Stimulated activated memory B cell treated with anti-CD40 and anti-IgM and Interleukin-4, amounts not matched to agents 10 μg/mL and 1 μg/mL and 100 μg/mL, for 72 hours (primary cell): ENCODE measurements at places on chromosomes 2 and 18.

- no peak for ATAC-seq
Measured at GRCh38 chr2:185919155-185919554, 180.6 kb downstream of the FSIP2 start.

DNA sequence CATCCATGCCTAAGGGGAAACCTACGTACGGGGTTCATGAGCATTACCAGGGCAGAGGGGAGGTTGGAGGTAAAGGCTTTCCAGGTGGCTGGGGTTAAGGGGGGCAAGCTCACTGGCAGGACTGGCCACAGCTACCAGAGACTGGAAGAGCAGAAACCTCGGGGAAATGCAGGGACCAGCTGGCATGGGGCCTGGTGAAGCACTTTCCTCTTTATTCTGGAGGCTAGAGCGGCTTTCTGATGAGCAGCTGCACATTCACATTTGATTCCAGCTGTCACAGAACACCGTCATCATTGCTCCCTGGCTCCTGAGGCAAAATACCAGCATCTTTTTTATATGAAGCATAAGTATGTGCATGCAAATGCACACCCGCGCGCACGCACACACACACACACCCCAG is 28.7 kb upstream of the LRRC30 start:
- no peak for ATAC-seq

DNA sequence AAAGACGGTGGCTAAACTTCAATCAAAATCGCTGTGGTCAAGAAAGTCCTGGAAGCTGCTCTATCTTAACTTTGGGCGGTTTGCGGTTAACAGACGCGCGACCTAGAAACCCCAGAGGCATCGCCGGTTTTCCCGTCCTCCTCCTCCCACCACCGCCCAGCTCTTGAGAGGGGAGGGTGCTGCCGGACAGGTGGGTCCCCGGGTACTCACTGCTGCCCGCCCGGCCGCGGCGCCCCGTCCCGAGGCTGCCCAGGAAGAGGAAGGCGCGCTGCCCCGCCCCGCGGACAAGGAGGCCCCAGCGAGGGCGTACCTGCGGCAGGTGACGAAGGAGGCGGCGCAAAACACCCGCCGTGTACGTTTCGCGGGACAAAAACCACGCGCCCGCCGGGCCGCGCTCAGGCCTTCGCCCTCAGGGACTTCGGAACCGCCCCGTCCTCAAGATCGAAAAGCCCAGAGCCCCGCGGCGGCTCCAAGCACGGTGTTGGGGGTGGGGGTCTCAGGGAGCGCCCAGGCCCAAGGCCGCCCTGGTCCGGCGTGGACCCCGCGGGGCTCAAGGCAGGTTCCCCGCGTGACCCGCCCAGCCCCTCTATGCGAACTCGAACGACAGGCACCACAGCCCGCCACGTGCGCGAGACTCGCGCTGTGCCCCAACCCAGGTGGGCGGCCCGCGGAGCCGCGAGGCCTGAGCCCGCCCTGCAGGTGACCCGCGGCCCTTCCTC is at the start of gene SH3YL1:
TSS of gene SH3YL1 (minus strand) at position 259 of the 719 bp plus-strand sequence. CDS start at position 211, 48 bp downstream.
- peak; percentile 64 for ATAC-seq

GRCh38 chr2:117961201-117961600 is 52.7 kb downstream of the CCDC93 start:
- no peak for ATAC-seq

DNA sequence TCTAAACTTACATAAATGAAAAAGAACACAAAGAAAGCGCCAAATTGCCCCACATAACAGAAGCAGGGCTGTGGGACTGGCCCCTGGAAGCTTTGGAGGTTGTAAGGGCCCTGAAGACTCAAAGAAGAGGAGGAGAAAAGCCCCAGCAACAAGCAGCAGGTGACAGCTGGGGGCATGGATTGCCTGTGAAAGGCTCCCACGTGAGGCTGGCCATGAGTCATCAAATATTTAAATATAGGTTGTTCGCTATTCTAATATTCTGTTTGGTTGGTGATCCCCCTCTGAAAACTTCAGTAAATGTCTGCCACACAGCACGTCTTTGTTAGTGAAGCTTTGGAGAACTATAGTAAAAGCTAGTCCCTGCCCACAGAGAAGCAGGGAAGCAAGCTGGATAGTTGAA is 132.4 kb downstream of the MREG start:
- no peak for ATAC-seq

GRCh38 chr2:18527326-18527725 is 33.1 kb downstream of the RDH14 start:
- ATAC-seq: no peak

- ATAC-seq: peak; percentile 83
Measured at GRCh38 chr2:240143801-240144648, 3.6 kb upstream of the OTOS start.

- no peak for ATAC-seq
Measured at GRCh38 chr18:35618696-35619095, 37.2 kb downstream of the GALNT1 start.

DNA sequence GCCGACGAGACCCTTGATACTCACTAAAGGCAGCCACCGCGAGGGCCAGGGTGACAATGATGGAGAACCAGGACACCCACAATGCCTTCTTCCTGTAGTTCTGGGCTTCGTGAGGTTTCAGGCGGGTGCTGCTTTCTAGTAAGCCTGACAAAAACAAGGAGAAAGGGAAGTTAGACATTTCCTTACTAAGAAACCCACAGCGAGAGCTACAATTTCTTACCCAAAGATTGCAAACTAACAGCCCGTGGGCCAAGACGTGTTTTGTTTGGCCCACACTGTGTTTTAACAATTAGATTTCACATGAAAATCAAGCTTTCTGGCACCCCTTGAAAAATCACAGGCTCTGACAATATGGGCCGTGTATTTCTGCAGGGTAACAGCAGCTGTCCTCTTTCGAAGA is 5.6 kb downstream of the TMEM163 start:
- ATAC-seq: no peak

- ATAC-seq: no peak
Measured at GRCh38 chr2:240810199-240810598, 9.8 kb downstream of the KIF1A start.

DNA sequence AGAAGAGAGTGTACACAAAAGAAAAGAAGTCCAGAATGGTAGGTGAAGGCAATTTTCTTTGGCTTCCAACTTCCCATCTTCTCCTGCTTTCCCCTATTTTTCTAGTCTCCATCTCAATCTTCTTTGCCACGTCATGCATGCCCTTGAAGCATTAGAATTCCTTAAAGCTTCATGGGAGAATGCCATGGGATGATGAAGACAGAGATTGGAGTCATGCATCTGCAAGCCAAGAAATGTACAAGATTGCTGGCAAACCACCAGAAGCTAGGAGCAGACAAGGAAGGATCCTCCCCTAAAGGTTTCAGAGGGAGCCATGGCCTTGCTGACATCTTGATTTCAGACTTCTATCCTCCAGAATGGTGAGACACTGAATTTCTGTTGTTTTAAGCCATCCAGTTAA is 305.9 kb downstream of the HRH4 start:
- no peak for ATAC-seq

- ATAC-seq: no peak
Measured at GRCh38 chr2:10305254-10305635, 2.5 kb downstream of the HPCAL1 start.

GRCh38 chr2:17752892-17753802 is 463 bp downstream of the SMC6 start:
- ATAC-seq: peak; percentile 69

DNA sequence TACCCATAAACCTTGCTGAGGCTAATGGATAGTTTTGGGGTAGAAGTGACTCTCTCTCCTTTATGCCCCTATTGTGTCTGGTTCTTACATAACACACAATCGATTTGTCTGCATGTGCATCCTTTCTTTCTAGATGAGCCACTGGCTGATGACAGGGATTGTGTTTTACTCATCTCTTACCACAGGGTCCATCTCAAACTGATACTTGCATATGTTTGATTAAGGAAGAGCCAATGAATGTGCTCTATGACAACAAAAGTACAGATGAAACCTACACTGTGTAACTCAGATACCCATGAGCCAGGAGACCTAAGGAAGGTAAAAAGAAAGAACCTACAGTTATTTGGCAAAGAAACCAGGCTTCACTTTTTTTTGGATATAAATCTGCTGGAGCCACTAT is 13.2 kb upstream of the BZW1 start:
- ATAC-seq: no peak

DNA sequence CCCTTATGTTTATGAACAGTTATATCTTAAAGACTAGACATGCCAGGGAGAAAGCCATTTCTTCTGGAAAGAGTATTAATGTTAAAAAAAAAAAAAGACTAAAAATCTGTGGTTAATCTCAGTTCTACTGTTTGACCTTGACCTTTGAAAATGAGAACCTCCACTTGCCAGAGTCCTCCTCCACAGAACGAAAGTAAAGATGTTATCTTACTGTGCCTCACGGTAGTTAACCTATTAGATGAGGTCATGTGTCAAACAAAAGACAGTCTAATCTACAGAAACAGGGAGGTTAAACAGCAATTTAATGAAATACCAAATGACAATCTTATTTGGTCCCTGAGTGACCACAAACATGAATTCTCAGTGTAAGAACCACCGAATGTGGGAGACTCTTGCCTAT is 51.2 kb downstream of the SLC14A2 start:
- ATAC-seq: peak; percentile 82

- peak; percentile 86 for ATAC-seq
Measured at GRCh38 chr2:241443486-241444223, 64.7 kb downstream of the STK25 start.

GRCh38 chr2:219441451-219442255 is 7.0 kb downstream of the SPEG start:
- peak; percentile 9 for ATAC-seq

GRCh38 chr2:119468154-119468955 is 36.7 kb downstream of the TMEM37 start:
- ATAC-seq: no peak

- ATAC-seq: no peak
Measured at GRCh38 chr2:152173831-152174230, 1.7 kb downstream of the STAM2 start.

GRCh38 chr2:49367003-49367402 is 212.7 kb upstream of the FSHR start:
- ATAC-seq: no peak

DNA sequence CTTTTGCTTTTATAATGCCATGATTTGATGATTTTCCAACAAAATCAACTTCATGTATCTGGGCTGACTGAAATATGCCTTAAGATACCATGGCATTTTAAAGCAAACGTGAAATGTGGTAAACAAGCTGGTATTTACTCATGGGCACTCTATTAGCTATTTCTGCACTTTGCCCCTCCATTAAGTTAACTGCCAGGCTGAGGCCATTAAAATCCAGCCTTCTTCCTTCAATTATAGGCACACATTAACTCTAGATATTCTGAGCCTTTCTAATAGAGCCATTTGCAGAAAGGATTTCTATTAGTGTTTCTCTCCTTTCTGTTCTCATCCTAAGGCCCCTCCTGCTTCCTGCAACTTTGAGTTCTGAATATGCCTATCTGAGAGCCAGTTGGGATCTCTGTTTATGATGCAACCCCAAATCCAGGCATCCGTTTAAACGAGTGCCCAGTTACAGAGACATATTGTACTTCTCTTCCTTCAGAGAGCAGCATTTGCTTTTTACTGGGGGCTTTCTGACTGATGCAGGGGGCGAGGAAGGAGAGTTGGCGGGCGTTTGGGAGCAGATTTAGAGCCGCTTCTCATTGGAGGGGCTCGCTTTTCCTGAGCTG is 1.6 kb upstream of the KCNJ3 start:
- ATAC-seq: no peak
